Chondrocyte (in vitro differentiated cells): ENCODE measurements at places on chromosomes 6 and 20. TPM values are rescaled to one million over a fixed set of nuclear protein-coding genes. Genes with fewer than 3 reads are reported as not detected.

Gene RANBP9
- 53.0 to 72.0 TPM (median 71.8 TPM) in 3 replicates for total RNA-seq

Gene CLPSL1
- not detected in 3 replicates for total RNA-seq

Gene LY6G6C
- 0.30 TPM in 1 of 3 replicates, not detected in the others for total RNA-seq

Gene OR2H2
- not detected in 3 replicates for total RNA-seq

Gene ZSCAN12
- 3.7 to 5.1 TPM (median 4.1 TPM) in 3 replicates for total RNA-seq

Gene MDFI
- 31.8 to 62.6 TPM (median 33.7 TPM) in 3 replicates for total RNA-seq

Gene GLP1R
- not detected in 3 replicates for total RNA-seq

Gene TLDC2
- not detected in 3 replicates for total RNA-seq

Gene TNF
- total RNA-seq, result not detected in 3 replicates

DNA sequence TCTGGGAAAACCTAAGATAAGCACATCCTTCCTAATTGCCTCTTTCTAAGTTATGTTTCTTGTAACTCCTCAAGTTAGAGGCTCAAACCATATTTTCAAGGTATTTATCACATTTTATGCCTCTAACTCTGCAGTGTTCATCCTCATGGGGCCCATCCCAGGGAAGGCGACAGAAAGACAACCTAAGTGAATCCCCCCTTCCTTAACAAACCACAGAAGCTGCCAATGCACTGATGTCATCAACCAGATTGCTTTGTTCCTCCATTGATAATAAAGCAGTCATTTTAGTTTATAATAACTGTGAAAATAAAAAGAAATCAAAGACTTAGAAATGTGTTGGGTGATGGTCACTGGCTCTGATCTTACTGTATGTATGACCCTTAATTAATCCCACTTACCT is 119.5 kb upstream of the TCF21 start:
- peaks cover 33% of the 10 kb centered on the region for H3K4me1 ChIP-seq
- no peak overlapping the region for H3K4me3 ChIP-seq
- DNase-seq, result no peak

DNA sequence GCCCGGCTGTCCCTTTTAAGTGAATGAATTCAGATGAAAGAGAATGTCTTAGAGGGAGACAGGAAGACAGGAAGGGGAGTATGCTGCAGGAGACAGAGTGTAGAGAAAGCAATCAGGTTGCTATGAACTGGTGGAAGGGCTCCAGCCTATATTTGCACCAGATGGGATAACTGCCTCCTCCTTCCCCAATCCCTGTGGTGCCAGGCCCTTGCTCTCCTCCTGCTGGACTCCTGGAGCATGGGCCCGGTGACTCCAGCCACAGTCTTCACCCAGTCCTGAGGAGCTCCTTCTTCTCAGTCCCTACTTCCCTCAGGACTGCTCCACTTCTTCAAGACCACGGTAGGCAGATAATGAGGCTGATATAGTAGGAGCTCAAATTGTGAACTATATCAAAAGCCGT is 91.8 kb downstream of the TMEM200A start:
- H3K36me3 ChIP-seq, result no peaks in the 10 kb centered on the region
- no peak overlapping the region for H3K27ac ChIP-seq
- no peak overlapping the region for H3K4me3 ChIP-seq
- no peaks in the 10 kb centered on the region for H3K4me1 ChIP-seq
- DNase-seq, result no peak

GRCh38 chr6:137489046-137490005 is 4.9 kb downstream of the OLIG3 start:
- H3K36me3 ChIP-seq, result peaks cover 6% of the 10 kb centered on the region
- no peak for DNase-seq
- peaks cover 25% of the 10 kb centered on the region for H3K4me1 ChIP-seq

DNA sequence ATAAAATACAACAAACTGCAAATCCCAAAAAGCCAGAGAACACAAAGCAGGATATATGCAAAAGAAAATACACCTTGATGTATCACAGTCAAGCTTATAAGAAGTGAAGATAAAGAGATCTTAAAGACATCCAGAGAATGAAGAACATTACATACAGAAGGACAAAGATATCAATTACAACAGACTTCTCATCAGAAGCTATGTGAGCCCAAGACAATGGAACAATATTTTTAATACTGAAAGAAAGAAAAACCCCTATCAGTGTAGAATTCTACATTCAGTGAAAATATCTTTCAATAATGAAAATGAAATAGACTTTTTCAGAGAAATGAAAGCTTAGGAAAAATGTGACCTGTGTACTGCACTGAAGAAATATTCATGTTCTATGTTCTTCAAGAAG is 104.5 kb upstream of the PHACTR3 start:
- H3K27me3 ChIP-seq, result peaks cover 22% of the 10 kb centered on the region
- H3K27ac ChIP-seq, result no peak overlapping the region
- DNase-seq, result no peak
- no peaks in the 10 kb centered on the region for H3K4me1 ChIP-seq
- H3K36me3 ChIP-seq, result peaks cover 10% of the 10 kb centered on the region

DNA sequence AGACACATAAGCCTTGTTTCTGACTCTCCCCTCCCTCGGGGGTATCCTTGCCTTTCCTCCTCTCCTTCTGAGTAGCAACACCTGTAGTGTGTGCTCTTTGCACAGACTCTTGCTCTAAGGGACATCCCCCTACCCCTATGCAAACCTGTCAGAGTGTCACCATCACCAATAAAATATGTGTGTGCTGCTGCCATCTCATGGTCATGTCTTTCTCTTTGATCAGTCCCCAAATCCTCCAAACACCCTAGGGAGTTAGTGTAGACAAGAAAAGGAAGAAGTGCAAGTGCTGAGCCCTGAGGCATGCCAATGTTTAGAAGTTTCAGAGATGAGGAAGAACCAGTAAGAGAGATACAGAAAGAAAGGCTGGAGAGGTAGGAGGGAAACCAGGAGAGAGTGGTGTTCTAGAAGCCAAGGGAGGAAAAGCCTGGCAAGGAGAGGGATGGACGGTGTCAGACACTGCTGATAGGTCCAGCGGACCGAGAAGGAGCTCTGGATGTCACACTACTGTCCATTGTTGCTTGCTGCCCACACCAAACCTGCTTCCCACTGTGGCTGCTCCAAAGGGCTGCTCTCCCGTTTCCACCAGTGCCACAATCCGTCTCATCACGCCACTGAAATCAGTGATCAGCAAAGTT is 16.4 kb downstream of the TRMT6 start:
- no peak for DNase-seq
- peaks cover 3% of the 10 kb centered on the region for H3K36me3 ChIP-seq
- no peak overlapping the region for H3K27ac ChIP-seq
- no peak overlapping the region for H3K4me3 ChIP-seq

- no peak overlapping the region for H3K27ac ChIP-seq
- H3K4me1 ChIP-seq, result peaks cover 12% of the 10 kb centered on the region
- H3K36me3 ChIP-seq, result peaks cover 36% of the 10 kb centered on the region
- DNase-seq, result no peak
Observed at GRCh38 chr6:167968091-167968490, 29.4 kb upstream of the KIF25 start.

DNA sequence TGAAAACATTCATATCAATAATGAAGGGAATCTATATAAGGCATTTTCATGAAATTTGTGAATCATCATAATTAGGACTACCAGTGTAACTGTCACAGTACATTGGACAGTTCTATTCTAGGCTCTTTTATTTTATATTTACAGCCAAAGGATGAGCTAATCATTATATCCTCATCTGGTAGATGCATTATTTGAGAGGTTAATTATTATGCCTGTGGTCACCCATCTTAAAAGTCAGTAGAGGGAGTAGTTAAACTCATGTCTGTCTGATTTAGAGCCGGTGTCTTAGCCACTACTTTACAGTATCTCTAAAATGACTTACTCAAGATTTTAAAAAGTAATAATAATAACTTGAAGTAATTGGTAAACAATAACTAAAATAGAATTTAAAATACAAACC is 899.3 kb upstream of the MAP3K7 start:
- peaks cover 3% of the 10 kb centered on the region for H3K4me1 ChIP-seq
- H3K36me3 ChIP-seq, result no peaks in the 10 kb centered on the region
- H3K27ac ChIP-seq, result no peak overlapping the region
- no peak overlapping the region for H3K4me3 ChIP-seq

- DNase-seq, result no peak
- H3K4me1 ChIP-seq, result no peaks in the 10 kb centered on the region
- peaks cover 16% of the 10 kb centered on the region for H3K36me3 ChIP-seq
- H3K4me3 ChIP-seq, result no peak overlapping the region
- H3K27me3 ChIP-seq, result no peaks in the 10 kb centered on the region
Observed at GRCh38 chr20:5551621-5552020, 198.6 kb upstream of the SHLD1 start.

DNA sequence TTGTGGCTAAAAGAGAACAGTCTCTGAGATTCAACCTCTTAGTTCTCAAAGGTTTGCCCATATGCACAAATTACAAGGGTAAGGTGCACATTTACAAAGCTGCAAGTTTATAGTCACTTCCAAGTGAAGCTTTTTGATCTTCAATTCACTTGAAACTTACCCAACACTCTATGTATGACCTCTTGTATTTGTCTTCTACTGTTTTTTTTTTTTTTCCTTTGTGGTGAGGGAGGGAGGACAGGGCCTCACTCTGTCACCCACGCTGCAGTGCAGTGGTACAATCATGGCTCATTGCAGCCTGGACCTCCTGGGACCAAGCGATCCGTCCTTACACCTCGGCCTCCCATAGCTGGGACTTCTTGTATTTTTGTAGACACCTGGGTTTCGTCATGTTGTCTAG is 4.5 kb upstream of the FOXO3 start:
- H3K27ac ChIP-seq, result no peak overlapping the region
- H3K27me3 ChIP-seq, result no peaks in the 10 kb centered on the region
- no peaks in the 10 kb centered on the region for H3K36me3 ChIP-seq
- DNase-seq, result no peak
- H3K4me3 ChIP-seq, result no peak overlapping the region
- H3K4me1 ChIP-seq, result peaks cover 9% of the 10 kb centered on the region

GRCh38 chr6:128560966-128561365 is 40.6 kb upstream of the PTPRK start:
- no peak overlapping the region for H3K4me3 ChIP-seq
- H3K36me3 ChIP-seq, result peaks cover 1% of the 10 kb centered on the region
- no peaks in the 10 kb centered on the region for H3K27me3 ChIP-seq
- no peaks in the 10 kb centered on the region for H3K4me1 ChIP-seq

DNA sequence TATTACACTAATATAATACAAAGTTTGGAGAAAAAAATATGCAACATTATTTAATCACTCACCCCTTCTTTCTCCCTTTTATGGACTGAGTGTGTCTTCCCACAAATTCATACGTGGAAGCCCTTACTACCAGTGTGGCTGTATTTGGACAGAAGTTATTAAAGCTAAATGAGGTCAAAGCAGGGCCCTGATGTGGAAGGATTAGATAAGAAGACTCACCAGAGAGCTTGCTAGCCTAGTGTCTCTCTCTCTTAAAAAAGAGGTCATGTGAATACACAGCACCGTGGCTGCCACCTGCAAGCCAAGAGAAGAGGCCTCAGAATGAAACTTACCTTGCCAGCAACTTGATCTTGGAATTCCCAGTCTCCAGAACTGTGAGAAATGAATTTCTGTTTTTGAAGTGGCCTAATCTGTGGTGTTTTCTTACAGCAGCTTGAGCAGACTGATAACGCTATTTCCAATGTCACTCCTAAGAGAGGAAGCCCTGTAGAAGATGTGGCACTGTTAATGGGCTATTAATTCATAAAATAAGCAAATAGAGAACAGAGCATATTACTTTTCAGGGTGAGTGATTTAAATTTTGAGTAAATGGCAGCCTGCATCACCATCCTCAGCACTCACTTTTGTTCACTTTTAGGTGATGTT is 233.4 kb downstream of the TBC1D7 start:
- no peak for DNase-seq
- no peaks in the 10 kb centered on the region for H3K36me3 ChIP-seq
- no peak overlapping the region for H3K4me3 ChIP-seq
- no peak overlapping the region for H3K27ac ChIP-seq

- no peak overlapping the region for H3K27ac ChIP-seq
- H3K4me3 ChIP-seq, result no peak overlapping the region
- no peak for DNase-seq
- H3K4me1 ChIP-seq, result peaks cover 11% of the 10 kb centered on the region
- H3K27me3 ChIP-seq, result no peaks in the 10 kb centered on the region
Observed at GRCh38 chr6:15062516-15063252, 183.2 kb upstream of the JARID2 start.

DNA sequence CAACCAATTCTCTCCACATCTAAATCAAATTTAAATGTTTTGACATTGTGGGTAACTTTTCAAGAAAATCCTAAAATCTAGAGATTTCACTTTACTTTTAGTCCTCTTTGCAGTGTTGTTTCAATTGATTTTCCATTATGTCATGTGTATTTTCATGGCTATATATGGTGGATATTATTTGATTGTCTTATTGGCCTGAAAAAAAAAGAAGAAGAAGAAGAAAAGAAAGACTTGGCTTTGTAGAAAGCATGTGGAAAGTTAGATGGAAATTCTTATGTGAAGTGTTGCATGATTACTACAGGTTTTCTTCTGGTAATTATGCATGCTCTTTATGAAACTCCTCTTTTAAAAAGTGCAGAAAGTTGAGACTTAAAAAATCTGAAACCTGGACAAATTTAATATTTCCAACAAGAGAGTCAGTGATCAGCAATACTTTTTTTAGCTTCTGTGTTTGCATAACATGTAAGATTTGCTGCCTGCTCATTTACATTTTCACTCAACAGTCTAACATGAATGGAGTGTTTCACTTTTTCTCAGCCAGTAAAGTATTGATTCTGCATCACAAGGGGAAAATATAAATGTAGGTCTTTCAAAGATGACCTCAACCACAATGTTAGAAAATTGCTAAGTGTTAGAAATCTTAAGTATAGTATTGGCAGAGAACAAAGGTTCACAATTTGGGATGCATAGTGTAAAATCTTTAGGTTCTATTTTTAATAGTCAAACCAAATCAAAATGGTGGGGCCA is 438.7 kb downstream of the BCKDHB start:
- peaks cover 92% of the 10 kb centered on the region for H3K4me1 ChIP-seq
- DNase-seq, result no peak
- H3K27me3 ChIP-seq, result no peaks in the 10 kb centered on the region
- H3K27ac ChIP-seq, result peak overlapping the region; percentile 29

DNA sequence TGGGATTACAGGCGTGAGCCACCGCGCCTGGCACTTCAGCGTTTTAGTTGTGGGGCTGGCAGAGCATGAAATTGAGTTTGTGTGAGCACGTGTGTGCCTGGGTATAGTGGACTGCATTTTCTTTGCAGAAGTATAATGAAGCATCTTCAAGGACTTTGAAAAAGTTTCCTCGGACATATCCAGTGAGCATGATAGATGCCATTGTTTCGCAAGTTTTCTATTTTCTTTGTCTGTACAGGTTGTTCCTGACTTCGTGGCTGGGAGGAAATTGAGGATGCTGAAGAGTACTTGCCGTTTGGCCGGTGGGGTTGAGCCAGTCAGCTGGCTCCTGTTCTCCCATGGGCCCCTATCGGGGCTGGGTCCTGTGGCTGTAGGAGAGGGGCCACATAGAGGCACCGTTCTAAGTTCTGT is 55.9 kb downstream of the RREB1 start:
- DNase-seq, result no peak
- no peaks in the 10 kb centered on the region for H3K27me3 ChIP-seq
- H3K4me1 ChIP-seq, result peaks cover 54% of the 10 kb centered on the region
- H3K27ac ChIP-seq, result no peak overlapping the region
- no peak overlapping the region for H3K4me3 ChIP-seq
